Central memory CD8-positive, alpha-beta T cell (primary cell): ENCODE measurements at places on chromosomes 5 and 9.

DNA sequence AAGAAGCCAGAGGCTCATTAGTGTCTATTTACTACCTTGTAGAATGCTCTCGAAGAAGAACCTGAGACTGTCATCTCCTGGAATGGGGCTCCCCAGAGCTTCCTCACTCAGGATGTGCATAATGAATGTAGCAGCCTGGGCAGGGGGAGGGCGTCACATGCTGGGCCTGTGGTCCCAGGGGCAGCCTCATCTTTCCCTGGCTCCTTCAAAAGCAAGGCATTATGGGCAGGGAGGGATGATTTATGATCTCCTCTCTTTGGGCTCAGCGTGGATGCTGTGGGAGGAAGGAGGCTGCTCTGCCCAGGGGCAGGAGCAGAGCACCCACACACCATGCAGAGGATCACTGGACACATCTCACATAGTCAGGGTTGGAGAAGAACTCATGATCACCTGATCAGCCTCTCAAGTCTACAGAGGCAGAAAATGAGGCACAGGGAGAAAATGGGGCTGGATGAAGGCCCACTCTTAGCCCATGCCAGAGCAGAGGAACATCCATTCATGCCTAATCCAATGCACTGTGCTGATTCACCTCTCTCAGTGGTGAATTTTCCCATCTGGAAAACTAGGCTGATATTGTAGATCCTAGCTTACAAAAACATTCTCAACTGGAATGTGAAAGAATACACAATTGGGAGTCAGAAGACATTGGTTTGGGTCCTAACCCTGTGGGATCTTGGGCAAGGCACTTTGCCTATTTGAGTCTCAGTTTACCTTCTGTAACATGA, 173.7 kb downstream of the CARTPT start:
- DNase-seq: no peak

DNA sequence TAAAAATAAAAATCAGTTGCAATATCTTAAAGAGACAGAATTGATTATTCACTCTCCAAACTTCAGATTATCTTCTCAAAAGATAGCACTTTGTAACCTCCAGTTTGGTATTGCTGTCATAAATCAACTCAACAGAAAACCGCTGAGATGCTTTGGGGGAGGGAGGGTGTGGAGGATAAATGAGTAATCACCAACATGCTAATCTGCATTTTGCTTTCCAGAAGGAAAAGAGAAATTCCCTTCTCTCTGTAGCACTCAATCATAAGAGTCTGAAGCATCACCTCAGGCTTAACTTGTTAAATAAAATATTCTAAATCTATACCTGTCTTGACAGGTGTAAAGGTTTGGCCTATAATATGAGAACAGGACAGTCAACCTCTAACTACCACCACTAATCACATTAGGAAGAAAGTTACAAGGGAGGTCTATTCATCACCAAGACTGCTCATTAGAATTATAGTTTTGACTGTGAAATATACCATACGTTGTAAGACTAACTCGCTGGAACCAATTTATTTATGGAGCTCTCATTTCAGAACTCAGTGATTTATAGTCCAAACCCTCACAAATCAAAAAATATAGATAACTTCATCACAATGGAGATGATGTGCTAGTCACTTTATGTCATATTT, 89.0 kb downstream of the PIK3R1 start:
- no peak for DNase-seq

- DNase-seq: no peak
Measured at GRCh38 chr5:174083056-174083827, 37.7 kb downstream of the NSG2 start.

GRCh38 chr9:91800473-91801030, 149.5 kb downstream of the ROR2 start:
- DNase-seq: no peak

- no peak for DNase-seq
Measured at GRCh38 chr5:157918811-157919742, 60.1 kb upstream of the CLINT1 start.

DNA sequence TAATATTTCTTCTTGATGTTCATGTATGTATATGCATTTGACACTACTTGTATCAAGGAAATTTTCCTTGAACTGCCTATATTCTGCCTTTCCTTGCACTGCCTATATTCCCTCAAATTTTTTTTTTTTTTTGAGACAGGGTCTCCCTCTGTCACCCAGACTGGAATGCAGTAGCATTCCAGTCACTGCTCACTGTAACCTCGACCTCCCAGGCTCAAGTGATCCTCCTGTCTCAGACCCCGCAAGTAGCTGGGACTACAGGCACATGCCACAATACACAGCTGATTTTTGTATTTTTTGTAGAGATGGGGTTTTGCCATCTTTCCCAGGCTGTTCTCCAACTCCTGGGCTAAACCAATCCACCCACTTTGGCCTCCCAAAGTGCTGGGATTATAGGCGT, 4.1 kb downstream of the HMGCS1 start:
- DNase-seq: no peak

GRCh38 chr5:129771058-129771838, 23.4 kb downstream of the MINAR2 start:
- no peak for DNase-seq

DNA sequence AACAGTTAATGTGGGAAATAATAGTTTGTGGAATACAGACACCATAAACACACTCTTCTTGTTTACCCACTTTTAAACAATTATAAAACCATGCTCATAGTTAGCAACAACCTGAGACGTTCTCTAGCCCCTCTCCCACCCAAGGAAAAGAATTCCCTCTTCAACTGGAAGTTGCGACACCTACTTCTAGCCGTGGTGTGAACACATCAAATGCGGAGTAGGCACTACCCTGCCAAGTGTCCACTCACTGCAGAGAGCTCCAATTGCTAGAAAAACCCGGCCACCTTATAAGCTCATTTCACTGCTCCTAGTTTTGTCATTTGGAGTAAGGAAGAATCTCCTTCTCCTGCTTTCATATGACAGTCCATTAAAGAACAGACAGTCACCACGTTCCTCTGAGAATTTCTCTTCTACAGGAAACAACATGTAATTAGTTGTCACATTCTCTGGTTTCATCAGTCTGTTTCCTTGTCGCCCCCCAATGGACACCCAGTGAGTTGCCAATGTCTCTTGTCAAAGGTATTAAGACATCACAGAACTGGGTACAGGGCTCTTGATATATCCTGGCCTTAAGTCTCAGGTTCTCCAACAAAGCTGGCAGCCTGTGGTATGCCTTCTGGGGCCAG, 47.3 kb downstream of the PRLR start:
- no peak for DNase-seq

GRCh38 chr5:11239261-11240015, 478.4 kb upstream of the DAP start:
- DNase-seq: no peak

- peak; percentile 26 for DNase-seq
Measured at GRCh38 chr9:34437006-34437925, 21.1 kb downstream of the FAM219A start.
